ENCODE measurements at places on chromosomes 16 and 17.

DNA sequence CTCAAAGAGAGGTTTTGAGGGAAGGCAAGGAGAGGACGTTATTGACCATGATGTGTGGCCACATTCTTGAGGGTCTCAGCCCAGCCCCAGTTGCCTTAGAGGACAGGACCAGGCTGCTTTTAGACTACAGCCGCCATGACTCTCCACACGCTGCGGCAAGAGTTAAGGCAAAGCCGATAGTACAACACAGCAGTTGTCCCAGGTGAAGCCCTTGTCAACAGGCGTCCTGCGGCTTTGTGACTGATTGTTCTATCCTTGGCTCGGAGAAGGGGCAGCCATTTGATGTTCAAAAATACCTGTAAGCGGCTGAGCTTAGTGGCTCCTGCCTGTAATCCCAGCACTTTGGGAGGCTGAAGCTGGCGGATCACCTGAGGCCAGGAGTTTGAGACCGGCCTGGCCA, 28.8 kb downstream of the TMEM92 start:
- DNase-seq, result no peak

DNA sequence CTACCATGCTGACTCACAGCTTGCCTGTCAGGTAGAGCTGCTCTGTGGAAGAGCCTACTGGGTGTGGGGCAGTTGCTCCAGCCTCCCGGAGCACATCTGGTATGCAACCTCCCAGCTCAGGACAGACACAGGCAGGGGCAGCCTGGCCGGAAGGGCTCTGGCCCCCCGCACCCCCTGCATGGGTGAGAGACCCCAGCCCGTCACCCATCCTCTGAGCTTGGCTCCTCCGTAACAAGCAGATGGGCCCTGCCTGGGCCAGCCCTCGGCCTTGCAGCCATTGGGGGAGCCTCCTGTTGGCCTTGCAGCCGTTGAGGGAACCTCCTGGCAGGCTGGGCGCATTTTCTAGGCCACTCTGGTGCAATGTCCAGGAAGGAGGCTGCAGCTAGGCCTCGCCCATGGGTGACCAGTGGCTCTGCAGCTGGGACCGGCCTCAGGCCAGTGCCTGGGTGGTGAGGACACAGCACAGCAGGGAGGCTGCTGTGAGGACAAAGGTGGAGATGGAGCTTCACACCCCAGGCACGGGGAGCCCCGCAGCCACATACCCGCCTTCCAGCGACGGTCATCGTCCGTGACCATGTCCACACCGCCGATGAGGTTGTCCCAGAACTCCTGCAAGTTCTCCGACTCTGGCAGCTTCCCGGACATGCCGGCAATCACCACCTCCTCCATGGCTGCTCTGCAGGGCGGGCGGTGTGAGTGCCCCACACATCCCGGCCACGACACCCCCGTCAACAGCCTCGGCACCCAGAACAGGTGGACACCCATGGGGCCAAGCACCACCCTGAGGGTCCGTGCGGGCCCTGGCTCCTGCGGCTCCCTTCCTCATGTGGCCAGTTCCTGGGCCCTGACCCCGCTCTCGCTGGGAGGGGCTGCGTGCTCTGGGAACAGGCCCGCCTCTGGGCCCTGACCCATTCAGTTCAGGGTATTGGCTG, 2.0 kb downstream of the FASN start:
- DNase-seq, result no peak

GRCh38 chr17:31541559-31541958, 150.1 kb downstream of the RAB11FIP4 start:
- no peak for DNase-seq

- DNase-seq, result no peak
Observed at GRCh38 chr17:39486242-39486641, 25.0 kb downstream of the CDK12 start.

GRCh38 chr16:1779741-1780676, 2.4 kb downstream of the SPSB3 start:
- DNase-seq, result no peak
